Large intestine (tissue), 12 donors: ENCODE measurements at places on chromosomes 13 and 19. TPM values are rescaled to one million over a fixed set of nuclear protein-coding genes. Genes with fewer than 3 reads are reported as not detected.
A peak's percentile ranks its signal among the peaks of the same experiment; 100 is the strongest.

DNA sequence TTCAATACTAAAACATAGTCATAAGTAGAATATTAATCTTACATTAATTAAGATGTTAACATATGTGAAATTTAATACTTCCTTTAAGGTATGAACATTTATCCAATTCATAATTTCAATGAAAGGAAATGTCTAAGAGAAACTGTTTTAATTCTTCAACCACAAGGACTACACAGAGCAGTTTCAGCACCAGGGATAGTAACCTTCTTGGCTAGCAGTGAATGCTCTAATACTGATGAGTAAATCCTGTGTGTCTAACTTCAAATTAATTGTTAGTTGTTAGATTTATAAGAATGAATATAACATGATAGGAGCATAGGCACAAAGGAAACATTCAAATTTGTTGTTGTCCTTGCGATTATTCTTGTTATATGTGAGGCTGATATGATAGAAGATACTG, 15.6 kb upstream of the NBEA start:
- DNase-seq = no peak

DNA sequence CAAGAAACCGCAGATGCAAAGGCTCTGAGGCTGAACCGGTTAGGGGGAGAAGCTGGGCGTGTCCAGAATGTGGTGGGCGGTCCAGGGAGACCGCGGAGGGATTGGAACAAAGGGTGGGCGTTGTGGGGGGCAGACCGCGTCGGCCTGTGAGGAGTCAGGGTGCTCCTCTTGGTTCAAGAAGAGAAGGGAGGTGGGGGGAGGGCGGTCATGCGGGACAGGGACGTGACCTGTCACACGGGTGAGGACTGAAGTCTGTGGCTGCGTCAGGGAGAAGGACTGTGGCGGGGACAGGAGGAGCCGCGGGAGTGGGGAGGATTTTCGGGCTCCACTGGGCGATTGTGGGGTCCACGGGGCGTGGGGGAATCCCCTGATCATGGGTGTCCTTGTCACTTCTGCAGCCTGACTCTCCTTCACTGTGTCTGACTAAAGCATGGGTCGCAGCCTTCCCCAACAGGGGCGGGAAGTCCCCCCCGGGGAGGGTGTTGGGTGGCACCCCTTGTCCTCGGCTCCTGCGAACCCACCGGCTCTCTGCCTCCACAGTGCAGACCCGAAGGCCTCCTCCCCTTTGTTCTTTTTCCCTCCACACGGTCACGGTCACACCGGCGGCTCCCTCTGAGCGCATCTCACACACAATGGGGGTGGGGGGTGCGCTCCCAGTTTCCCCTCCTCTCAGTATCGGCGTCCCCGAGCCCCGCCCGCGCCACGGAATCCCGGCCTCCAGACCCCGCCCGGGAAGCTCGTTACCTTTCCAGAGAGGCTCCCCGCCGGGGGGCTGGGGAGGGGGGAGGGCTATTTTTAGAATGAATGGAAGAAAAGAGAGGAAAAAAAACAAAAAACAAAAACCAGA, 16.4 kb upstream of the KCNN1 start:
- no peak for DNase-seq

DNA sequence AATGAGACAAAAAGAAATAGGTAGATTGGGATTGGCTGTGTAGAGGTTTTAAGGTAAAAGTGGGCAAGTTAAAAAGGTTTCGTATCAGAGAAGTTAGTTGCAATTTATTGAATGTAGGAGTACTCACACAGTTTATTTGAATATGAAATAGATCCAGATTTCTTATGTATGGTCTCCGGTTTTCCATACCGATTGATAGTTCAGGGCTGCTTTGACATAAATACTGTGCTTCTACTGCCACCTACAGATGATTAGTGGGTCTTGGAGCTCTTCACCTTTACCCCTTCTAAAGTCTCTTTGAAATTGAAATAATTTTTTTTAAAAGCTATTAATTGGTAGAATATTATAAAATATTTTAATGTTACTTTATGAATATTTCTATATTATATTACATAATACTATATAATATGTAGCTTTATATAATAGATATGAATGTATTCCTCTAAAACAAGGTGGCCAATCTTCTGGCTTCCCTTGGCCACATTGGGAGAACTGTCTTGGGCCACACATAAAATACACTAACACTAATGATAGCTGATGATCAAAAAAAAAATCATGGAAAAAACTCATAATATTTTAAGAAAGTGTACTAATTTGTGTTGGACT, 7.7 kb upstream of the GPR18 start:
- DNase-seq = peak; percentile 28

DNA sequence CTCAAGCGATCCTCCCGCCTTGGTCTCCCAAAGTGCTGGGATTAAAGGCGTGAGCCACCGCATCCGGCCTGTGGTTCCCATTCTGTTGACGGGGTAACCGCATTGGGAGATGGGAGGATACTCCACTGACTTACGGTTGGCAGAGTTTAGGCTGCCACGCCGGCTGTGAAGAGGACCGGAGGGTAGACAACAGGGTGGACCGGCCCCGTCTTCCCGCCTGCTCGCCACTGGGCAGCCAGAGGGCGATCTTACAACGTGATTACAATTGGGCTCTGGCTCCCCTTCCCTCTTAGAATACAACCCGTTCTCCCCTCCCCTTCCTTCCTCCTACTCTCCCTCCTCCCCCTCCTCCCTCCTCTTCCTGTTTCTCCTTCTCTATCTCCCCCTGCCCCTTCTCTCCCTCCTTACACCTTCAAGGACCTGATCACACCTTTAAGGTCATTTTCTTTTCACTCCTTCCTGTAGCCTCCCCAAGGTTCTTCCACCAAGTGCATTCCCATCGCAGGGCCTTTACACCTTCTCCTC, 957 bp upstream of the CCDC194 start:
- DNase-seq = no peak

DNA sequence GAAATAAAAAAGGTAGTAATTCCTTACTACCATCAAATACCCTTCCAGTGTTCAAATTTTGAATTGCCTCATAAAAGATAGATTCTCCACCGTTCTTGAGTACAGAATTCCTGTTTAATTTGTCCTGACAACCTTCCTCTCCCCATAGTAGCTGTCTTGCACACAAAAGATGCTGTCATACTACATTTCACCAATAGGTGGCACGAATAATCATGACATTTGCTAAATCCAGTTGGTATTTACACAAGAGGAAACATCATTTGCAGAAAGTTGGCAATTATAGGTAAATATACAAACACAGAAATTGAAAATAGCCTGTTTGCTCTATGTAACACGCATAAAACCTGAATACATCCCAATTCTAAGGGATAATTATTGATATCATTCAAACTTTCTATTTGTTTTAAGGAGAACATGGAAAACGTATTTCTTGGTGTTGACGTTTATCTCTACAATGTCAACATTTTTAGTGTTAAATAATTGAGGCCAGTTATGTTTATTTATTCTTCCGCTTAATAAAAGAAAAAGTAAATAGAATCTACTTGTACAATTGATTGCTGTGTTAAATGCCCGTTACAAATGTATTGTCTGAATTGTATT, 58.3 kb upstream of the CLDN10 start:
- DNase-seq = peak; percentile 29

GRCh38 chr19:40739030-40739839, 11.0 kb downstream of the ACTMAP start:
- no peak for DNase-seq

GRCh38 chr13:35349673-35350278, 126.7 kb downstream of the MAB21L1 start:
- peak; percentile 94 for DNase-seq

PRR20D gene
- polyA plus RNA-seq = not detected

SIGLEC6 gene
- 0.09 TPM for polyA plus RNA-seq

C13orf42 gene
- polyA plus RNA-seq = not detected

C19orf85 gene
- not detected for polyA plus RNA-seq
